LHCN-M2 (cell line): ENCODE measurements at places on chromosomes 5 and 9. TPM values are rescaled to one million over a fixed set of nuclear protein-coding genes. Genes with fewer than 3 reads are reported as not detected.

SDHA gene
- 72.8 and 78.4 TPM in 2 replicates for total RNA-seq

- peak; percentile 81 for DNase-seq
Observed at GRCh38 chr5:150560401-150561191, 52.7 kb downstream of the NDST1 start.

GRCh38 chr5:45261125-45261524, 435.1 kb downstream of the HCN1 start:
- no peak for DNase-seq

DNA sequence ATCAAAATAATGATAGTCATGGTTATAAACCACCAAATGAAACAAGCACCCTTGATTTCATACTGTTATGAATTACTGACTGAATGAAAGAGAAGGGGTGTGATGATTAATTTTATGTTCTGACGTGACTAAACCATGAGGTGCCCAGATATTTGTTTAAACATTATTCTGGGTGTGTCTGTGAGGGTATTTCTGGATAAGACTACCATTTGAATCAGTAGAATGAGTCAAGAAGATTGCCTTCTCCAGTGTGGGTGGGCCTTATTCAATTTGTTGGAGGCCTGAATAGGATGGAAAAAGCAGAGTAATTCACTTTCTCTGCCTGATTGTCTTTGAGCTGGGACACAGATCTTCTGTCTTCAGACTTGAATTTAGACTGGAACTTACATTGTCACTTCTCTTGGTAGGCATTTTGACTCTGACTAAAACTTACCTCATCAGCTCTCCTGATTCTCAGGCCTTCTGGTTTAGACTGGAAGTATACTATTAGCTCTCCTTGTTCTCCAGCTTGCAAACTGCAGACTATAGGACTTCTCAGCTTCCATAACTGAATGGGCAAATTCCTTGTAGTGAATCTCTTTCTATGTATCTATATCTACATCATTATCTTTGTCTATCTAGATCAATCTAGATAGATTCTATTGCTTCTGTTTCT, 321.9 kb upstream of the TARS1 start:
- no peak for DNase-seq
